ENCODE measurements at places on chromosomes 1 and 21.

DNA sequence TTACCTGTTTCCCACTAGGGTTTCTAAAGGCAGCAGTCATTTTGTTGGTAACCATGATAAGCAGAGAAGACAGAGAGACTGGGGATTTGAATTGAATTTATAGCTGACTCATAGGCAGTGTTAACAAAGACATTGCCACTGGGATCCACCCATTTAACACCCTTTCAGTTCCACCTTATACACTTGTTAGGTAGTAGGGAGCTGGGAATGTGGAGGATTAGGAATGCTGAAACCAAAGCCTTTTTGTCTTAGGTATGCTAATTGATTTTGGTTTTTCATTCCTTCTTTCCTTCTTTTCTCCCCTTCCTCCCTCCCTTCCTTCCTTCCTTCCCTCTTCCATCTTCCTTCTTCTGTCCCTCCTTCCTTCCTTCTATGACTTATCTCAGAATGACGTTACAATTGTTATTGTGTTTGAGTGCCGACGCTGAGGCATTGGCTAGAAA is 7.5 kb upstream of the EVI5 start:
- DNase-seq: no peak

DNA sequence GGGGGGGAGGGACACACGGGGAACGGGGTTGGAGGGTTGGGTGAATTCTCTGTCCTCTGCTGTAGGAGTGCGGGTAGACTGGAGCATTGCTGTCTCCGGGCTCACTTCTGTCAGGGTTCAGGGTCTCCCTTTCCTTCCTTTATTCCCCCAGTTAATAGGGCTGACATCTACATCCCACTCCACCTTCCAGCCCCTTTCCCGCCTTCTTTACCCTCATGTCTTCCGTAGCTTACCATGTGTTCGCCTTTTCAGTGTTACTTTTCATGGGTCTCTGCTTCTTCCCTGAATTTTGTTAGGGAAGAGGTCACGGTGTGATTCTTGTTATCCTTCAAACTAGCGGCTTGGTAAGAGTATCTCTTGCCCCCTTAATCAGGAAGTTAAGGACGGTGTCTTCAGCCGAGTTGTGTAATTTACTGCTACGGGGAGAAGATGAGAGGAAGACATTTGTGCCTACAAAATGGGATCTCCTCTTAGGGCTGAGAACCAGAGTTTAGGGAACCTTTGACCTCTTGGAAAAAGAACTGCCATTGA is 917 bp downstream of the RAP1A start:
- DNase-seq: no peak

DNA sequence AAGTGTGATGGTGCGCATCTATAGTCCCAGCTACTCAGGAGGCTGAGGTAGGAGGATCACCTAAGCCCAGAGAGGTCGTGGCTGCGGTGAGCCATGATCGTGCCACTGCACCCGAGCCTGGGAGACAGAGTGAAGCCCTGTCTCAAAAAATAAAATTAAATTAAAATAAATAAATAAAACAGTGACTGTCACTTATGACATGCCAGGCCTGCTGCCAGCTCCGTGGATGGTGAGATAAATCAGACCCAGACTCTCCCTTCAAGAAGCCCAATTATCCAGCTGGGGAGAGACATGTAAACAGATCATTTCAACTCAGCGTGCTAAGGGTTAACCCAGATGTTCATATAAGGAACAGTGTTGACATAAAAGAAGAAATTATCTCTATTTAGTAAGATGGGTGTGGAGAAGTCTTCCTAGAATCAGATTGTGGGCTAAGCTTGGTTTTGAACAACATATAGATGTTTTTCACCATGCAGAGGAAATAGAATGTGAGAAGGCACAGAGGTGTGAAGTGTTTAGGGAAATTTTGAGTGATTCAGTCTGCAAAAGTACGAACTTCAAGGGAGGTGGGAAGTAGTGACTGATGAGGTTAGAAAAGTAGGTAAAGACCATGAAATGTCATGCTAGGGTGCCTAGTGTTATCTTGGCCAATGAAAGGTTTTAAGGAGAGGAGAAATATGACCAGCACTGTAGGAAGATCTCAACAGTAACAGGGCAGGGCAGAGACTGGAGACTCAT is 18.3 kb downstream of the YARS1 start:
- no peak for DNase-seq

DNA sequence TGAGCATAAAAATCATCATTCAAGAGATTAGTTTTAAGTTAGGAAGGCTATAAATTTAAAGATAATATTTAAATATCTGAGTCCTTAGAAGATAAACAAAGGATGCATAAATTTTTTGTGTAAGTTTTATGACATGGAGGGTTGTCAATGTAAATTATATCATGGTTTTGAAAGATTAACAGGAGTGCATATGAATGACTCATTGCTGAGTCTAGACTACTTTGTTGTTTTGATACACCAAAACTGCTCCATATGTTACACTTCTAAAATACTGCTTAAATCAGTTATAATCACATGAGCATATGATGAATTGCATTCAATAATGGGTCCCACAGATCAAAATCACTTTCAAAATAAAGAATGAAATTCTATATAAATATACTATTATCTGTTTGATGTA is 312.5 kb downstream of the KCNT2 start:
- no peak for DNase-seq

GRCh38 chr1:186473047-186473446 is 12.1 kb upstream of the PDC start:
- no peak for DNase-seq

- no peak for DNase-seq
Measured at GRCh38 chr1:172966844-172967540, 83.7 kb downstream of the TNFSF18 start.

DNA sequence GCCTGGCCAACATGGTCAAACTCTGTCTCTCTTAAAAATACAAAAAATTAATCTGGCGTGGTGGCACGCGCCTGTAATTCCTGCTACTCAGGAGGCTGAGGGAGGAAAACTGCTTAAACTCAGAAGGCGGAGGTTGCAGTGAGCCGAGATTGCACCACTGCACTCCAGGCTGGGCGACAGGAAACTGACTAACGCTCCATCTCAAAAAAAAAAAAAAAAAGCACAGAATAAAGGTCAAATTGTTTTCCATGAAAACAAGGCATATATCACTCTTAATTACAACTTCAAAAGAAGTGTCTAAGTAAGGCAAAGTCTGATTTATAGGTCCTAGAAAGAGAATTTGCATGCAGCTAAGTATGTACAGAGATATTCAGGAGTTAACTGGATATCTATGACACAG is 25.6 kb downstream of the EYA3 start:
- no peak for DNase-seq

DNA sequence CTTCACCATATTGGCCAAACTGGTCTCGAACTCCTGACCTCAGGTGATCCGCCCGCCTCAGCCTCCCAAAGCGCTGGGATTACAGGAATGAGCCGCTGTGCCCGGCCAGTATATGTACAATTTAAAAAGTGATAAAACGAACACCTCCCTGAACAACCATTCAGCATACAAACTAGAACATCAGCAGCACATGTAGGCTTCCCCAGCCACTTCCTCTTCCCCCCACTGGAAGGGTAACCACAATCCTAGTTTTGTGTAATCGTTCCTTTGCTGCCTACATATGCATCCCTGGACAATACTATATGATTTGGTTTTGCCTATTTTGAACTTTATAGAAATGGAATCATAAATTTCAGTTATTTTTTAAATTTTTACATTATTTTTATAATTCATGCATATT is 60.4 kb downstream of the DESI2 start:
- DNase-seq: no peak

DNA sequence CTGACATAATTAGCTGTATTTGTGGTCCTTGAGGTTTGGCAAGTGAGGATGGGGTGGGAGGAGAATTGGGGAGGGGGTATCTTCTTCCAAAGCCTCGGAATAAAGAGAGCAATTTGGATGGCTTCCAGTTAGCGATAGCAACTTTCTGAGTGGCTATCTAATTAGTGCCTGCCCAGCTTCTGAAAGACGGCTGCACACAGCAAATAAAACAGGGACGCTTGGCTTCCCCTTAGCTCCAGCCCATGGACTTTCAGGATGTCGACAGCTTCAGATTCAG is 31.1 kb downstream of the KLHDC7A start:
- no peak for DNase-seq

GRCh38 chr1:71882637-71883036 is 399.7 kb downstream of the NEGR1 start:
- DNase-seq: no peak

All from skeletal muscle cell (primary cell).